ENCODE measurements at places on chromosomes 6 and 20.

DNA sequence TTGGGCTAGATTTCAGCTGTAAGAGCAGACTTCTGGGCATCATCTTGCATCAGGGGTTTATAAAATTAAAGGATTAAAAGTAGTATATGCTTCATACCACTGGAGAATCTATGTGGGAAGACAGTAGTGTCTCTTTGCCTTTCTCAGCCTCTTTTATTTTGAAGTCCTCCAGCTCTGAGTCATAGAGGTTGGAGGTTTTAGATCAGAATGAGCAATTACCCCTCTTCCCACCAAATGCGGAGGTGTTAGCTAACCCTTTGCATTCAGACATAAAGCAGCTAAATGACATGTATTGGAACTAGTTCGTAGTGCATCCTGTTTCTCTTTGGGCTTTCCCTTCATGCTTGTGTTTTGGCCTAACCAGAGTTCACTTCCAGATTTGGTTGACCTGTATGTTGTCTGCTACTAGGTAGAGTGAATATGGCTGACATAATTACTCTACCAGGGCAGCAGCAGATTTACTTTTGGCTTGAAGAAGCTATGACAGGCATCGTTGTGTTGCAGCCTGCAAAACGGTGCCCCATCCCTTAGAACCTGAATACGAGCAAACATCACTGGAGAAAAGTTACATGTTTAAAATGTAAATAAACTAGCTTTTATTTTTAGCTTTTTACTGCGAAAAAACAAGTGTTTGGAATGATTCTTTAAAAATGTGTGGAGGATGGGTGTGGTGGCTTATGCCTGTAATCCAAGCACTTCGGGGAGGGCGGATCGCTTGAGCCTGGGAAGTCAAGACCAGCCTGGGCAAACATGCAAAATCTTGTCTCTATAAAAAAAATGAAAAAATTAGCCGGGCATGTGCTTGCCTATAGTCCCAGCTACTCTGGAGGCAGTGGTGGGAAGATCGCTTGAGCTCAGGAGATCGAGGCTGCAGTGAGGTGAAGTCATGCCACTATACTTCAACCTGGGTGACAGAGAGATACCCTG, 82.2 kb downstream of the MYO6 start:
- DNase-seq: no peak

DNA sequence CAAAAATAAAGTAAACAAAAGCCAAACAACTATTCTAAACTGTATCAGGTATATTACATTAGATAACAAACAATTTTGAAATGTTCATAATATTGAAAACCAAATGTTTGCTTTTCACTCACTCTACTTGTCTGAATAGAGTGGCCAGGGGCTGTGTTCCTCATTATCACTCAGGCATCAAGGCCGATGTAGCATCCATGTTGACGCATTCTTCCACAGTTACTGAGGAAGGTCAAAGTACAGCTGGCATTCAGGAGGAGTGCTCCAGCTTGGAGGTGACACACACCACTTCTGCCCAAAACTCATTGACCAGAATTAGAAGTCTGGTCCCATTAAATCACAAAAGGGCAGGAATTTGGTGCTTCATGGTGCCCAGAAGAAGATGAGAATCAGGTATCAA, 137.6 kb upstream of the MANEA start:
- no peak for DNase-seq

DNA sequence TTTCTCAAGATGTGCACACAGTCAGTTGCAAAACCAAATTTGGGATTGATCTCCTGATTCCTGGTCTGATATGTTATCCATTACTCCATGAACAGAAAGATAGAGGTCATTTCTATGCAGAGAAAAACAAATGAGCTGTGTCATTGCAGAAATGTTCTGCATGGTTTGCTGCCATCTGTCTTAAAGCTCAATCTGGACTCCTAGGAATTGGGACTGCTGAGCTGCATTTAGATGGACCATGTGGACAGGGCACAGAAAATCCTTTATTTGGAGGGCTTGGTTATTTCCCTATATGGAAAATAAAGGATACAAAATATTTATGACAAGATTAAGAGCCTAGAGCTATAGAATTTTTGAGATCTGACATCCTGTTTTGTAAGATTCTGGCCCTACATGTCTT, 91.3 kb downstream of the ADGRB3 start:
- no peak for DNase-seq

DNA sequence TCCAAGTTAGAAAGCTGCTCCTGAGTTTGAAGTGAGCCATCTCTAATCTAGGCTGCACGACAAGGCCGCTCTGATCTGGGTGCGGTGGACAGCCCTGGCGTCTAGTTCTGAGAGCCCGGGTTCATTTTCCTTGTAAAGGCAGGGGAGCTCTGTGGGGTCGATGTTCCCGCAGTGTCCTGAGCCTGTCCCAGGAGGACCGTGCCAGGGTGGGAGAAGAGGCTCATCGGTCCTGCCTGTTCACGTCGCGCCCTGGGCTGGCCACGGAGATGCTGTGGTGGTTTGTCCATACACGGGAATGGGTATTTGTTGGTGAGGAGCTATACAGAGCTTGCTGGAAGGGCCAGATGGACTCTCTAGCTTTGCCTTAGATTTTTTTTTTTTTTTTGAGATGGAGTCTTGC, 27.0 kb downstream of the PSMG4 start:
- no peak for DNase-seq

DNA sequence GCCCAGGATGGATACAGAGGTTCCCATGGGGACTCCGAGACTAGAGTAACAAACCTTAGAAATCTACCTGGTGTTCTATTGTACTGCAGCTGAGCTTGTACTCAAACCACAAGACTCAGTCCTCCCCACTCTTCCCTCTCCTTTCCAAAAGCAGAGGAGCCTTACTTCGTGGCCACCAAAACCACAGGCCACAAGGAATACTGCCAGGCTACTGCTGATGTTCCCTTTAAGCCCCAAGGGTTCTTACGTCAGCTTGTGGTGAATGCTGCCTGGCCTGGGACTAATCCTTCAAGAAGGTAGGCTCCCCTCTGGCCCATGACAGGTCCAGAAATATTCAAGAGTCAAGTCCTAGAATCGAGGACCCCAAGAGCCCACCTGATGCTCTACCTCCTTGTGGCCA, 10.5 kb upstream of the DEFB128 start:
- DNase-seq: no peak

DNA sequence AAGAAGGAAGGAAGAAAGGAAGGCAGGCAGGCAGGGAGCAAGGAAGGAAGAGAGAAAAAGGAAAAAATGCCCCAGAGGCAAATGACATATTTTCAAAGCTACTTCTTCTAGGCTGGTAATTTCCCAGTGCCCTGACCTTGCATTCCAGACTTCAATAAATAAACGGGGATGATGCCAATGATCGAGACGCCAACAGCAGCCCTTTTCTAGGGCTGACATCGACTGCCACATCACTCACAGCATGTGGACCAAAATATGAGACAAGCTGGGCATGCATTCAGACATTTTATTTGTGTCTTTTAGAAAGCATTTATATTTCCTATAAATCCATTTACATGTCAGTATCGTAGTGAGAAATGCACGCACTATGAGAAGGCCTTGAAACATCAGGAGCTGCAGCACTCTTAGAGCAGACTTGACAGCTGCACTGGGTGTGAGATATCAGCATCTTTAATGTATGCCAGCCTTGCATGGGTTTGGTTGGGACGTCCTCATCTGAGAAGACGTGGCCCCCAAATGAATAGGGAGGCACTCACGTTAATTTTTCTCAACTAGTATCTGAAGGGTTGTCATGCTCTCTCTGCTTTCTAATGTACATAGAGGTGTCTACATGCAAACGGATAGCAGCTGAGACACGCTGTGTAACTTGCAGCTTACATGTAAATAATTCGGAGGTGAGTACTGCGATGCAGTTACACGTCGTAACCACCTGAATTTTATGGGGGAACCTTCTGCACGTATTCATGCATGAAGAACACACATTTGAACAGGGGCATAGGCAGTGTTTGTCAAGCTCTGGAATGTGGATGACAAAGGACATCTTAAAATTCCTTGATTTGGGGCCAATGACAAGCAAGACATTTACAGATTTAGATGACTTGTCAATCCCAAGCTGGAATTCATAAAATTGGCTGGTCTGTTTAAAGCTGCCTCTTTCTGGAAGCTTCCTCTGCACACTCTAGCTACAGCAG, 149.1 kb upstream of the AGPAT4 start:
- DNase-seq: no peak

- no peak for DNase-seq
These were observed 15.0 kb downstream of the PARD6B start for GRCh38 chr20:50746138-50746940.

DNA sequence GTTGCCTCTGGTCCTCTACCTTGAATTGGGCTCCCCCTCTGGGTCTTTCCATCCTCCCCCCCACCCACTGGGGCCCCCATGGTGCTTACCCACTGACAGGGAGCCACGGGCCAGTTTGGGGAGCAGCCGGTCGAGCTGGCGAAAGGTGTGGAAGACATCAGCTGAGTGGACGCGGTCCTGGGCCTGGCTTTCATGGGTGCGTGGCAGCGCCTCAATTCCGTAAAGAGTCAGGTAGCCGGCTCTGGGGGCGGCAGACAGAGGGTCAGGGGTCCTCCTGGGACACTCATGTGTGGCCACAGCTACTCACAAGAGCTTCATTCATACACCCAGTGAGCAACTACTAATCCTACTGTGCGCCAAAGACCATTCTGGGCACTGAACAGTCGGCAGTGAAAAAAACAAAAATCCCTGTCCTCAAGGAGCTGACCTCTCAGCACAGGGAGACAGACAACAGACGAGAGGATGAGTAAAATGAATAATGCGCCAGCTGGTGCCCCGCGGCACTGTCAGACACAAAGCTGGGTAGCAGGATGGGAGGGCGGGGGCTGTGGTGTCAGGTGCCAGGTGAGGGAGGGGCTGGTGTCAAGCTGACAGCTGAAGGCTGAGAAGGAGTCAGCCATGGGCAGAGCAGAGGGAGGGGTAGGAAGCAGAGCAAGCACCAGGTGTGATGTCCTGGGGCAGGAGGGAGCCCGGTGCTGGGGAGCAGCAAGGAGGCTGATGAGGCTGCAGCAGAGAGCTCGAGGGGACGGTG, 28.3 kb downstream of the PTGIS start:
- no peak for DNase-seq

DNA sequence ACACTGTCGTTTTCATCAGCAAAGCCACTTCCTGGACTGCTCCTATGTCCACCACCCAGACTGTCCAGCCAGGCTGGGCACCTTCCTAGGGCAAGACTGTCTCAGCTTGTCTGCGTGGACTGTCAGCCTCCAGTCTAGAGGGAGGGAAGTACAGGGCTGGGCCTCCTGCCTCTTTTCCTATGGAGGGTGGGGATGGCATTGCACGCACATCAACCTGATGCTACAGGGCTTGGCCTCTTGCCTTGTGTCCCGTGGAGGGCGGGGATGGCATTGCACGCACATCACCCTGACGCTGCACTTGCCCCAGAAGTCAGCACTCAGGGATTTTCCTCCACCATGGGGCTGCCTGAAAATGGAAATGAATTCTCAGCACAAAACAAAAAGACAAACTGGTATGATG, 304.2 kb upstream of the CDH4 start:
- no peak for DNase-seq

- no peak for DNase-seq
These were observed 41.2 kb downstream of the OPN5 start for GRCh38 chr6:47822856-47823554.

GRCh38 chr6:36419310-36419709, 23.3 kb downstream of the PXT1 start:
- DNase-seq: no peak

GRCh38 chr6:39488255-39488879, 165.9 kb upstream of the KCNK16 start:
- DNase-seq: no peak

GRCh38 chr6:79232696-79233462, 1.6 kb downstream of the HMGN3 start:
- no peak for DNase-seq

DNA sequence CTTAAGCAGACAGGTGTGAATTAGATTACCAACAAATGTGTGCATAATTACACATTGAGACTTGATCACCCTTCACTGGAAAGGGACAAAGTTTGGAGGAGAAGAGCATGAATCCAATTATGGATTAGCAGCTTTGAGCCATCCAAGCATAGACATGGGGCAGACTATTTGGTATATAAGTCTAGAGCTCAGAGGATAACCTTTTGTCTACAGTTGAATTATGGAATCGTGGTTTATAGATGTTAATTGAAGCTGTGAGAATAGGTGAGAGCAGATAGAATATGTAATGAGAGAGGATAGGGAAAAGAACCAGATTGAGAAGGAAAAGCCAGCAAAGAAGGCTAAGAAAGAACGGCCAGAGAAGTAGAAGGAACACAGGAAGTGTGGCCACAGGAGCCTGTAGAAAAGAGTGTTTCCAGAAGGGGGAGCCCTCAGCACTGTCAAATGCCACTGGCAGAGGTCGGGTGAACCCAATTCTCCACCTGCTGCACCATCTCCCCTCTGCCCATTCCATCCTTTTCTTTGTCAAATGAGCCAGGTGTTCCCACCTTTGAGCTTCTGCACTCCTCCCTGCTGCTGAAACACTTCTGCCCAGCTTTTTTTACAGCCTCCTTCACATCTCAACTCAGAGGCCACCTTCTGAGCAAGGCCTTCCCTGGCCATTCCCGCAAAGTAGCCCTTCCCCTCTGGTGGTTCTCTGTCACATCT, 7.3 kb downstream of the DNTTIP1 start:
- DNase-seq: peak; percentile 64

- DNase-seq: no peak
These were observed 433.7 kb upstream of the MANEA start for GRCh38 chr6:95143408-95144180.

GRCh38 chr6:169972736-169973135, 221.3 kb downstream of the ERMARD start:
- no peak for DNase-seq

DNA sequence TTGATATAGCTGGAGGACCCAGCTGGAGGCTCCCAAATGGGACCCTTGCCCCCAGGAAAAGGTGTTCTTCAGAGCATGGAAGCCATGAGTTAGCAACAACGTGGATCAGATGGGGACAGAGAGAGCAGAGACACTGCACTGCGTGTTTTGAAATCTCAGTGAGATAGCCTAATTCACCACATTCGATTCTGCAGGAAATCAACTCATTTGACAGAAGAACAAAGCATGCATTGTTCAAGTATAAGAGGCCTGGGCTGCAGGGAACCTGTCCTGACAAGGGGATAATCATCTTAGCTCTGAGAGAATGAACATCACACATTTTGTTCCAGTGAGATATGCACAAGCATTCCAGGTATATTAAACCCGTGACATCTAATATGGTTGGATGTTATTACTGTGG, 450.2 kb downstream of the CDH26 start:
- DNase-seq: no peak

- DNase-seq: peak; percentile 5
These were observed 42.9 kb upstream of the SPTLC3 start for GRCh38 chr20:12965870-12966251.

- DNase-seq: no peak
These were observed 1.9 kb downstream of the FBXO9 start for GRCh38 chr6:53066874-53067706.

- DNase-seq: no peak
These were observed 13.4 kb upstream of the CTNNBL1 start for GRCh38 chr20:37680420-37680819.

DNA sequence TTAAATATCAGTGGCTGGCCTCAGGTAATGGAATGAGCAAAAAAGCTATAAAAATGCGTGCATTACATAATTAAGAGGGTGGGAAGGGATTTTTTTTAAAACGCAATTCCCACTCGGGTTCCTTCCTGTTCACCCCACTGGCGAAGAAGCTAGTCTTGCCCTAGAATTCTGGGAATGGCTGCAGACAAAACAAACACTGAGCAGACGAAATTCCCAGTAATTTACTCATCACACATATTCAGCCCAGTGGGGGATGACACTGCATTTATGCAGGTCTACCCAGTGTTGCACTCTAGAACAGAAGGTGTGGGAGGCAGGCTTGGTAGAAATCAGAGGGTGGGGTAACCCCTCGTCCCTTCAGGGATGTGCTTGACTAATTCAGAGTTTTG, 2695.0 kb upstream of the DEFB115 start:
- no peak for DNase-seq

- DNase-seq: no peak
These were observed 15.4 kb downstream of the COQ3 start for GRCh38 chr6:99378636-99379035.
